ENCODE measurements at places on chromosomes 3 and 15. TPM values are rescaled to one million over a fixed set of nuclear protein-coding genes. Genes with fewer than 3 reads are reported as not detected.

GRCh38 chr3:117277816-117278215 lies 568.2 kb downstream of the TUSC7 start:
- DNase-seq, result no peak
- no peaks in the 10 kb centered on the region for H3K4me1 ChIP-seq
- no peak overlapping the region for H3K4me3 ChIP-seq

DNA sequence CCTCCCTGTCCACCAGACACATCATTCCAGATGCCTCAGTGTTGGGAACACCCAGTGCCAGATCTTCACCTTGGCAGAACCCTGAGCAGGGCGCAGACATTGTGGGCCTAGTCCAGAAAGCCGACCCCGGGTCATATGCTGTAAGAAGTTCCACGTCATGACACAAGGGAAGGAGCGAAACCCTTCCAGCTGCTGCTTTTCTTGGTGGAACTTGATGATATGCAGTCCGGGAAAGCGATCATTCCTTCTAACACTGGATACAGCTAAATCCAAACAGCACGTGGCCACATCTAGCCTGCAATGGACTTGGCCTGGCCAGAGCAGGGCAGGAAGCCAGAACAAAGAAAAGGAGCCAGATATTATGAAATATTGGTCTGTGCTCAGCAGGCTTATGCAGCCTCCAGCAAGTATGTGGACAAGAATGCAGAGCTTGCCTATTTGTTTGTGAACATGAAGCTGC lies 22.0 kb downstream of the GASK1A start:
- DNase-seq, result peak; percentile 94
- H3K27me3 ChIP-seq, result no peaks in the 10 kb centered on the region
- H3K36me3 ChIP-seq, result no peaks in the 10 kb centered on the region
- peaks cover 9% of the 10 kb centered on the region for H3K4me1 ChIP-seq
- H3K27ac ChIP-seq, result peak overlapping the region; percentile 82

TGM4 gene
- total RNA-seq, result not detected

GRCh38 chr3:129961141-129961541 lies 13.4 kb upstream of the TRH start:
- H3K27ac ChIP-seq, result peak overlapping the region; percentile 27
- no peaks in the 10 kb centered on the region for H3K36me3 ChIP-seq
- H3K4me3 ChIP-seq, result no peak overlapping the region
- DNase-seq, result peak; percentile 46
- H3K27me3 ChIP-seq, result no peaks in the 10 kb centered on the region

GRCh38 chr3:23440416-23441294 lies 237.5 kb downstream of the UBE2E2 start:
- H3K4me3 ChIP-seq, result no peak overlapping the region
- no peaks in the 10 kb centered on the region for H3K27me3 ChIP-seq
- no peak overlapping the region for H3K27ac ChIP-seq

- no peaks in the 10 kb centered on the region for H3K27me3 ChIP-seq
- H3K4me3 ChIP-seq, result no peak overlapping the region
- H3K4me1 ChIP-seq, result no peaks in the 10 kb centered on the region
- H3K36me3 ChIP-seq, result no peaks in the 10 kb centered on the region
- no peak for DNase-seq
- no peak overlapping the region for H3K27ac ChIP-seq
Measured at GRCh38 chr3:137854533-137855261, 90.6 kb downstream of the SOX14 start.

GRCh38 chr15:25242166-25242879 lies 196.5 kb downstream of the UBE3A start:
- no peak overlapping the region for H3K27ac ChIP-seq
- H3K4me1 ChIP-seq, result no peaks in the 10 kb centered on the region
- H3K27me3 ChIP-seq, result no peaks in the 10 kb centered on the region
- no peak overlapping the region for H3K4me3 ChIP-seq
- no peaks in the 10 kb centered on the region for H3K36me3 ChIP-seq
- DNase-seq, result peak; percentile 5

- DNase-seq, result no peak
- H3K27me3 ChIP-seq, result no peaks in the 10 kb centered on the region
- peaks cover 12% of the 10 kb centered on the region for H3K4me1 ChIP-seq
- no peak overlapping the region for H3K4me3 ChIP-seq
Measured at GRCh38 chr3:152330559-152330958, 61.8 kb downstream of the MBNL1 start.

All from uterus (tissue), 4 donors.